ENCODE measurements at places on chromosomes 4 and X. TPM values are rescaled to one million over a fixed set of nuclear protein-coding genes. Genes with fewer than 3 reads are reported as not detected.

DNA sequence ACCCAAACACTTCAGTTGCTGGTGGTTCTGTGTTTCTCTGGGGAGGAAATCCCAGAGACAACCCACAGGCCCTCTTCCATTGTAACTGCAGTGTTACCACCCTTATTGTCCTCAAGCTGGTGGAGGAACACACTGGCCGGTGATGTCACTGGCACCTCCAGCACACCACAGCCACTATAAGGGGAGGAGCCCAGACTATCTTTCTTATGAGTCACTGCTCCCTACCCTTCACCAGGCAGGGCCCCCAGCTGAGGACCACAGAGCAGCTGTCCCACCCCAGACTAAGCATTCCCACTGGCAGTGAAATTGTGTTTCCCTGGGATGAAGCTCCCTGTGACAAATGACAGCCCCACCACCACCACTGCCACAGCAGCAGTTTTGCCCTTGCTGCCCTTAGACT is 171.8 kb upstream of the FGF16 start:
- no peaks in the 10 kb centered on the region for H3K4me1 ChIP-seq
- no peak overlapping the region for H3K4me3 ChIP-seq
- no peak for DNase-seq
- H3K27me3 ChIP-seq: no peaks in the 10 kb centered on the region
- H3K27ac ChIP-seq: no peak overlapping the region

DNA sequence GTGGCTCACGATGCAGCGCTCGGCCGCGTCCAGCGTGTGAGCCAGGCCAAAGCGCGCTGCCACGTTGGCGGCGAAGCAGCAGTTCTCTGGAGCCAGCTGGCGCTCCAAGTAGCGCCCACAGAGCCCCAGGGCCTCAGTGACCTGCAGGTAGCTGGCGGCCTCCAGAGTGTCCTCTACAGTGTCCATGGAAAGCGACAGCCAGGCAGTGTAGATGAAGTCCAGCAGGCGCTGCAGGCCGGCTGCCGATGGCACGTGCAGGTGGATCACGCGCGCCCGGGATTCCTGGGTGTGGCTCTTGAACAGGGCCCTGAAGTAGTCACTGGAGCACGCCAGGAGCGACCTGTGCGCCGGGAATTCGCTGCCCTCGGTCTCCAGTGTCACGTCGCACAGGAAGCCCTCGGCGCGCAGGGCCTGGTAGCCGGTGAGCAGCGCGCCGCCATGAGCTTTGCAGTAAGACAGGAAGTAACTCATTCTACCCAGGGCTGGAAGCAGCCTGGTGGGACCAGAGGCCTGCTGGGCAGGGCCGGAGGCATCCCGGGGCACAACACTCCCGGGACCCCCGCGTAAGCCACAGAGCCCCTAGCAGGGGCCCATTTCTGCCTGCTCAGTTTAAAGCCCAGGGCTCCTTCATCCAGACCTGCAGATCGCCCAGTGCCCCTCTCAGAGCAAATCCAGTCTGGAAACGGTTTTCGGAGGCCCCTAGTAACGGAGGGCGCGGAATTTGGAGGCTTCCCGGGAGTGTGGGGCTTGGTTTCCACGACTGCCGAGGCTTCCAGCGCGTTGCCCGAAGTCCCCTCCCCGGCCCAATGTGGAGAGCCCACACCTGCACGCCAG is 595 bp downstream of the KLHL34 start:
- no peak overlapping the region for H3K27ac ChIP-seq
- H3K4me1 ChIP-seq: no peaks in the 10 kb centered on the region
- H3K27me3 ChIP-seq: peaks cover 47% of the 10 kb centered on the region
- no peaks in the 10 kb centered on the region for H3K36me3 ChIP-seq
- DNase-seq: no peak
- peak overlapping the region; percentile 5 for H3K4me3 ChIP-seq

- H3K36me3 ChIP-seq: no peaks in the 10 kb centered on the region
- H3K4me3 ChIP-seq: no peak overlapping the region
- peaks cover 19% of the 10 kb centered on the region for H3K27me3 ChIP-seq
- H3K27ac ChIP-seq: peak overlapping the region; percentile 35
- peaks cover 4% of the 10 kb centered on the region for H3K4me1 ChIP-seq
Measured at GRCh38 chrX:74438764-74439163, 17.5 kb downstream of the SLC16A2 start.

DNA sequence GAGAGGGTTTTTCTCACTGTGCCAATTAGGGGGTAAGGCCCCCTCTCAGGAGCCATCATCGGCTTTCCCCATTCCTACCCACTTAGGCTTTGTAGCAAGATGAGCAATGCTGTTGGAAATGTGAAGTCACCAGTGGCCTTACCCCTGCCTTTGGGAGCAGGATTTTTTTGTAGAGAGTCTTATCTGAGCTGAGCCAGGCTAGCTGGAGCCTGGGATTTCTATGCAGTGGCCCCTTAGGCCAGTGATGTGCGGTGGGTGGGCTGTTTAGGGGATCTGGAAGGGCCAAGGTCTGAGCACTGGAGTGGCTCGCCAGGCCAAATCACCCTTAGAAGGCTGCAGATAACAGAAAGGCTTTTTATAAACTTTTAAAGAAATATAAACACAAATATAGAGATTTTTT is 4.2 kb downstream of the CXorf65 start:
- peak overlapping the region; percentile 89 for H3K27ac ChIP-seq
- H3K36me3 ChIP-seq: no peaks in the 10 kb centered on the region
- no peak for DNase-seq
- H3K4me3 ChIP-seq: no peak overlapping the region
- H3K4me1 ChIP-seq: peaks cover 50% of the 10 kb centered on the region

- no peaks in the 10 kb centered on the region for H3K36me3 ChIP-seq
- no peak for DNase-seq
- no peak overlapping the region for H3K4me3 ChIP-seq
- no peaks in the 10 kb centered on the region for H3K4me1 ChIP-seq
- H3K27ac ChIP-seq: no peak overlapping the region
Measured at GRCh38 chr4:111879539-111879938, 265.7 kb upstream of the FAM241A start.

DNA sequence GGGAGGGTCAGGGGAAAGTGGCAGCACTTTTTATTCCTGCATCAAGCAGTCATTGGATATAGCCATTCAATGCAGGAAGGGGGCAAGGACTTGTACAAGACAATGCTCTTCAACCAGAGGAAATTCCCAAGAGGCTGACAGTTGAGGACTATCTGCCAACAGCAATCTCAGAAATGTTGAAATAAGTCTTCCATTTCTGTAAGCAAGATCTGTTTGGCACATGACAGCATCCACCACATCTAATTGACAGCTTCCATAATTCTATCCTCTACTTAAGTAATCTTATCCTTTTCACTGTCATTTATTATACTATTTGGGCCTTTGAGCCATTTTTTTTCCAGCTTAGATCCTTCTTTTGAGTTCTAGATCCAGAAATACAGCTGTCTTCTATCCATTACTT is 110.7 kb downstream of the CFAP299 start:
- H3K27me3 ChIP-seq: no peaks in the 10 kb centered on the region
- H3K27ac ChIP-seq: no peak overlapping the region
- DNase-seq: no peak
- H3K36me3 ChIP-seq: no peaks in the 10 kb centered on the region
- no peak overlapping the region for H3K4me3 ChIP-seq
- H3K4me1 ChIP-seq: no peaks in the 10 kb centered on the region

- peak; percentile 54 for DNase-seq
- H3K27ac ChIP-seq: no peak overlapping the region
- no peak overlapping the region for H3K4me3 ChIP-seq
- H3K36me3 ChIP-seq: no peaks in the 10 kb centered on the region
Measured at GRCh38 chr4:122688529-122689140, 43.9 kb upstream of the BBS12 start.

DNA sequence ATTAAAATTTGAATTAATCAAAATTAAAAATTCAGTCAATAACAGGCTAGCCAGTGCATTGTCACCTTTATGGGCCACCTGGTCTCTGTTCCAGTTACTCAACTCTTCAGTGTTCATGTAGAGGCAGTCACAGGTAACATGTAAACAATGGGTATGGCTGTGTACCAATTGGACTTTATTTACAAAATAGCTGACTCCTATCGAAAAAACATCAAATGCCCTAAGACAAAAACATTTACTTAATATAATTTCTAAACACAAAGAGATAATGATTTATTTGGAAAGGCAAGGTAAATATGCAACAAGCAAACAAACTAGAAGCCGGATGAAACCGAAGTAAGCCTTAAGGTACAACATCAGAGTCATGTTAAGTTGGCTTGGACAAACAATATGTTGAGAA is 8.8 kb downstream of the TMEM150C start:
- no peaks in the 10 kb centered on the region for H3K4me1 ChIP-seq
- no peak overlapping the region for H3K4me3 ChIP-seq
- H3K27me3 ChIP-seq: no peaks in the 10 kb centered on the region
- H3K27ac ChIP-seq: no peak overlapping the region

Gene IL2RG
- 0.98 TPM for total RNA-seq

Gene CLDN34
- total RNA-seq: not detected

Gene ZFP42
- under 0.01 TPM for total RNA-seq

Gene SLBP
- 39.9 TPM for total RNA-seq

All from muscle of leg (tissue), 16 donors.